ENCODE measurements at places on chromosomes 11 and 22. TPM values are rescaled to one million over a fixed set of nuclear protein-coding genes. Genes with fewer than 3 reads are reported as not detected.
A peak's percentile ranks its signal among the peaks of the same experiment; 100 is the strongest.

Gene MUC6
- total RNA-seq: not detected

DNA sequence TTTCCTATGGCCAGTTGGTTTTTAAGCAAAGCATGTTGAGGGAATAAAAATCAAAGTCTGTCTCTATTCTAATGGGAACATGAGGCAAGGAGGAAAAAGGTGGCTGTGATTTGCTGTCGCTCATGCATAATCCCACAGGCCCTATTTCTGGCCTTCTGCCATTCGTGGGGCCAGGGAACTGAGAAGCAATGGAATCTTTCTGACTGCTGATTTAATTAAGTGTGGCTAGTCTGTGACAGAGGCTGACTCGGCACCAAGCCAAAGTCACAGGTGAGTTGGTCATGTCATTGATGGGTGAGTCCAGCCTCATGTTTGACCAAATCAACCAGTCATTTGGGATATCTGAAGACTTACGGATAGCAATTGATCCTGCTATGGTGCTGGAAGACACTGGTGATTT, 429.3 kb upstream of the CADM1 start:
- no peak for DNase-seq

DNA sequence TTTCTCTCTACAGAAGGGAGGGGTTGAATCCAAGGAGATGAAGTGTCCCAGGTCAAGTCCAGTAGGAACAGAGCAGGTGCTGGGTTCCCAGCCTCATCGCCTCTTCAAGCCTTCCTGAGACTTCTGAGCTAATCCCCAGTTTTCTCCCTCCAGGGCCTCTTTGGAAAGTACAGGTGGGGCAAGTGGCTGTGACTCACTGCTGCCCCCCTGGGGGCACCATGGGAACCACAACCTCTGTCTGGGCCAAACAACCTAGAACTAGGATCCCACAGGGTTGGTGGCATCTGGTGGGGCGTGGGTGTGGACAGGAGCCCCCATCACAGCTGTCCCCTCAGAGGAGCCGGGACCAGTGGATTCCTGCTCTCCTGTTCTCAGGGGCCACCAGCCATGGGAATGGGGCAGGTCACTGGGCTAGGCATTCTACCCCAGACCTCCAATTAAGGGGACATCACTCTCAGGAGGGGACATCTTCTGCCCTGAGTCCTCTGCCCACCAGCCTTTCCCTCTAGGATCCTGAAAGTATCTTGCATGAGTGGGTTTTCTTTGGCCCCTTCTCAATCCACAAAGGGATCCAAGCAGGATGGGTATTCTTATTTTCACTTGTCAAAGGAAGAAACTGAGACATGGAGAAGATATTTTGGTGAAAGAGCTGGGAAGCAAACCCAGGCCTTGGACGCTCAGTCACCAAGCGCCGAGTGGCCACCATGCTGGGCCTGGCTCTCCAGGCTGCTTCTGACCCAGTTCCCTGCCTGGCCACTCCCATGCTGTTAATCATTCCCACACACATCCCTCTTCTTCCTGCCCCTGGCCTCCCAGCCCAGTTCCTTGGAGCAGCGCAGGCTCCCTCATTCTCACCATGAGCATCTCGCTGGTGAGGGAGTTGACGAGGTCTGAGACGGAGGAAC, 23.8 kb downstream of the LRRC10B start:
- DNase-seq: peak; percentile 32

DNA sequence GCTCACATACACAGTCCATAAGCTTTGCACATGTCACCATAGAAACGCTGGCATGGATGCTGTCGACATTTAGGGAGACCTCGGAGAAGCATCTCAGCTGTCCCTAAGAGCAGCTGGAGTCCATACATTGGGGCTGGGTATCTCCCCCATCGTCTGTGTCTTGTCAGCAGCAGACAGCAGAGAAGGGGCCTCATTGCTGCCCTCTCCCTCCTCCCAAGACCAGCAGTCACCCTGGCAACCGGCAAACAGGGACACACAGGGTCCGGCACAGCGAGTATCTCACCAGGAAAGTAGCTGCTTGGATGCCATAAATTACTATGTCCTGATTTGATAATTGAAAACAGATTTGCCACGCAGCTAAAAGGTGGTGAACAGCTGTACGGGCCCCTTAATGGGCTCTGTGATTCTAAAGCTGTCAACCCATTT, 84.4 kb downstream of the CD44 start:
- DNase-seq: no peak

Gene TPBGL
- total RNA-seq: 0.22 TPM

GRCh38 chr11:36783808-36784207, 185.8 kb upstream of the RAG2 start:
- DNase-seq: no peak

DNA sequence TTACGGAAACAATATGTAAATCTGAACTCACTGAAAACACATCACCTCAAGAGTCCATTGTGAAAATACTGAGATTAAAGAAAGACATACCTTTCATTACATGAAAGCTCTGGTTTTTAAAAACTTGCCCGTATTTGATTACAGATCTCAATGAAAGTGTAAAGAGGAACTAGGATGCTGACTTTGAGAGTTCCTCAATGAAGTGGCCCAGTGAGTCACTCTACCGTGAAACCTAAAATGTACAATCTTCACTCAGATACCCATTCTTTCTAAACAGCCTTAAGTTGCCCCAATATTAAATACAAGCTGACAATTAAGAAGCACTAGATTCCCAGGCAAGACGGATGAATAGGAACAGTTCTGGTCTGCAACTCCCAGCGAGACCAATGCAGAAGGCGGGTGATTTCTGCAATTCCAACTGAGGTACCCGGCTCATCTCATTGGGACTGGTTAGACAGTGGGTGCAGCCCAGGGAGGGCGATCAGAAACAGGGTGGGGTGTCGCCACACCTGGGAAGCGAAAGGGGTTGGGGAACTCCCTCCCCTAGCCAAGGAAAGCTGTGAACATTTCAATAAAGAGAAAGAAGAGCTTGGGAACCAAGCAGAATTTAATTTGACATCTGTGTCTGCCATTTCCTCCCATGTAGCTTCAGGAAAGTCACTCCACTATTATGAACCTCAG, 33.8 kb upstream of the OR9G4 start:
- no peak for DNase-seq

- no peak for DNase-seq
Observed at GRCh38 chr11:18699848-18700261, 1.3 kb downstream of the TMEM86A start.

DNA sequence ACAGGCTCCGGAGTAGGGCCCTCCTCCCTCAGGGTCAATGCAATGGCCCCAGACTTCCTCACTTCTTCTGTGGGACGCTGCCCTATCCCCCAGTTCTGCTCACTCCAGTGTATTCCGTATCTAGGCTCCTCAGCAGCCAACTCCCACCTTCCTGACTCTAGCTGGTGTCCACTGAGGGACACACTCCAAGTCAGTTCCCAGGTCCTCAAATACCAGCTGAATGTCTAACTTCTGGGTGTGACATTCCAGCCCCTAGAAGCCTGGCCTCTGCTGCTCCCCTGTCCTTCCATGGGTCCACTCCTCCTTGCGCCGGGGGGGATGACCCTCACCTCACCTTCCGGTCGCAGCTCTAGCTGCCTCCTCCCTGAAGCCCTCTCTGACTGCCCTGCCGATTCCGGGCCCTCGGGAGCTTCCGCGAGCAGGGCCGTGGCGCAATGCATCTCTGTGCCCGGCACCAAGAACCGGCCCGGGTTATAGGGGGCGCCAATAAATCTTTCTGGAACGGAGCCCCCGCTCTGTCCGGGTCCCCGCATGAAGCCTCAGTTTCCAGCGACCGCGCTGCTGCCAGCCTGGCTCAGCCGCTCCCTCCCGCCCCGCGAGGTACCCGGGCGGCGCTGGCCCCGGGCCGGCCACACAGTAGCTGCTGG, 15.4 kb downstream of the BAD start:
- DNase-seq: no peak

DNA sequence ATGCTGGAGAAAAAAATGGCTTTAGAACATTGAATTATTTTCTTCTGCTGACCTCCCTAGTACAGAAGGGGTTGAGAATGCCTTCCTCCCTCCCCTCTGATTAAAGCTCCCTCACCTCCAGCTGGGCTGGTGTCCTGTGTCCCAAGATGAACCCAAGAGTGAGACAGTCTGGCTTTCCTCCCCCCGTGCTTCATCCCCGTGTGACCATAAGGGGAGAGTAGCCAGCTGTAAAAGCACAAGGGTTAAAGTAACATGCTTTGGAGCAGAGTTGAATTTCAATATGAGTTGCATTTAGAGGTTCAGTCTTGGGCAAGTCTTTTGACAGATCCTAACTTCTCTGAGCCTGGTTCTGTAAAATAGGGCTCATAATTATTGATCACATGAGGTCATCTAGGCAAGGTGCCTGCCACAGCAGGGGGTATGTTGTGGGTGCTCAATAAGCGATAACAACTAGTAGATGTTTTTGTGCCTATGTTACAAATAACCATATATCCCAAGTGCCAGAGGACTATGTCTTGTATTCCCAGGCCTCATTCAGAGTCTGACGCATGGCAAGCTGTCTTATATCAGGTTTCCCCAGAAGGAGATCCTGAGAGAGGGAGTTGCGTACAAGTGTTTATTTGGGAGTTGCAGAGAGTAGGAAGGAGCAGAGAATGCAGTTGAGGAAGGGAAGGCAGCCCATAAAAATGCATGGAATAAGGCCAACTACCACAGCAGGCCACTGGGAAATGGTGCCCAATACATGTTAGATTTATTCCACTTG, 4.1 kb downstream of the PRG2 start:
- DNase-seq: no peak

DNA sequence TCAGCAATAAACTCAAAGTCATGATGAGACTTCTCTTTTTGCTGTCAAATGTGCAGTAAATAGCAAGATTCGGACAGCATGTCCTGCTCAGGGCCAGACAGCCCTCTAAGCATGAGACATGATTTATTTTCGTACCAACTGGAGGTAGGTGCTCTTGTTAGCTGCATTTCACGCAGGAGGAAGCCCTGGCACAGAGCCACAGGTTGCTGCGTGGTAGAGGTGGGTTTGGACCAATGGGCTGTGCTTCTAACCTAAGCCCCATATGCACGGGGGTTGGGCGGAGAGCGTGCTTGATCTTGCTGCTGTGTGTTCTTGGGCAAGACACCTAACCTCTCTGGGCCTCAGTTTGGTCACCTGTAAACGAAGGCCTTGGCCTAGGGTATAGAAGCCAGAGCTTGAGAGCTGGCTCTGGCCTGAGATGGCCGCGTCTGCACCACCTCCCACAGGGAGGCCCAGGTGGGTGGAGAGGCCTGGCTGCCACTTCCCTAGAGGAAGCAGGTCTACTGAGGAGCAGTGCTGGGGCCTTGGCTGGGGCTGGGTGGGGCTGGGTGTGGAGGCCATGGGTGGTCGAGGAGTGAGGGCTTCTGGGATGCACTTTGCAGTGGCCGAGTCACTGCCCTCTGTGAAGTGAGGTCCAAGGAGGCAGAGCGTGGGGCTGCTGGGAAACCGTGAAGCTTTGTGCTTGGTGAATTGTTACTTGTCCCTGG, 38.5 kb upstream of the GRAMD4 start:
- DNase-seq: no peak

GRCh38 chr11:110795112-110795624, 82.9 kb upstream of the ARHGAP20 start:
- no peak for DNase-seq

DNA sequence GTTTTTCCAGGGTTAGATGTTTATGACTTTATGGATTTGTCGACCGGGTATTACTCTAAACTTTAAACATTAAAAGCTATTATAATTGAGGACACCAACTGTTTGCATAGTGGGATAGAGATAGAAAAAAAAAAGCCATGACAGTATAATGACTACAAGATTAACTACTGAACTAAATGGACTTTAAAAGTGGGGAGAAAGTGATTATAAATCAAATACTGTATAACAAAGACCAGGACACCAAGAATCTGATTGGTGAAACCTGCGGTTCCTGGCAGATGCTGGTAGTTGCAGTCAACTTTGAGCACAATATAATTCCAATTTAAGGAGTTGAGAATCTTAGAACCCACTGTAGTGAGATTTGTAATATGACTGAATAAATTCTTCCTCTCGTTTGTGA, 2.5 kb downstream of the CRKL start:
- DNase-seq: no peak

Gene MAJIN
- total RNA-seq: 0.91 TPM

DNA sequence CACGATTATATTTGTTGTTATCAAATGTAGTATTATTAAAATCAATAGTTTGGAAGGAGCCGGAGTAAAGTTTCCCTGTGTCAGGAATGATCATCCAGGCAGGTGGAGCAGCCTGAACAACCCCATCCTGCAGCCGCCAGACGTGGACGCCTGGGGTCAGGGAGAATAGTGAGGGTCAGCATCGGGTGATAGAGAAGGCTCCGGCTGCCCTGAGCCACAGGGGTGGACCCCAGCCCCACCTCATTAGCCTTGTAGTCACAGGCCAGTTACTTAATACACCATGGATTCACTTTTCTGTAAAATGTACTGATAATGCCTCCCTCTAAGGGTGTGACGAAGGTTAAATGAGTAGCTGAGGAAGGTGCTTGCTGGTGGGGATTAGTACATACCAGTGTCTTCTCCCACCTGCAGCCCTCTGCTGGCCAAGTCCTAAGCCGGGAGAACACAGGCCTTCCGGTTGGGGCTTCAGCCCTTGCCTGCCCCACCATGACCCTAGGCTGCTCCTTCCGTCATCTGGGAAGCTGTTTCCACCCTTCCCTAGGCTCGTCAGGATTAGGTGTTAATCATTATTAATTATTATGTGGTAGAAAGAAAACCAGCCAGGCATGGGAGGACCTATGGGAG, 14.9 kb downstream of the TMEM121B start:
- DNase-seq: no peak

Gene MMP27
- total RNA-seq: not detected

Gene CTSD
- 206 TPM for total RNA-seq

DNA sequence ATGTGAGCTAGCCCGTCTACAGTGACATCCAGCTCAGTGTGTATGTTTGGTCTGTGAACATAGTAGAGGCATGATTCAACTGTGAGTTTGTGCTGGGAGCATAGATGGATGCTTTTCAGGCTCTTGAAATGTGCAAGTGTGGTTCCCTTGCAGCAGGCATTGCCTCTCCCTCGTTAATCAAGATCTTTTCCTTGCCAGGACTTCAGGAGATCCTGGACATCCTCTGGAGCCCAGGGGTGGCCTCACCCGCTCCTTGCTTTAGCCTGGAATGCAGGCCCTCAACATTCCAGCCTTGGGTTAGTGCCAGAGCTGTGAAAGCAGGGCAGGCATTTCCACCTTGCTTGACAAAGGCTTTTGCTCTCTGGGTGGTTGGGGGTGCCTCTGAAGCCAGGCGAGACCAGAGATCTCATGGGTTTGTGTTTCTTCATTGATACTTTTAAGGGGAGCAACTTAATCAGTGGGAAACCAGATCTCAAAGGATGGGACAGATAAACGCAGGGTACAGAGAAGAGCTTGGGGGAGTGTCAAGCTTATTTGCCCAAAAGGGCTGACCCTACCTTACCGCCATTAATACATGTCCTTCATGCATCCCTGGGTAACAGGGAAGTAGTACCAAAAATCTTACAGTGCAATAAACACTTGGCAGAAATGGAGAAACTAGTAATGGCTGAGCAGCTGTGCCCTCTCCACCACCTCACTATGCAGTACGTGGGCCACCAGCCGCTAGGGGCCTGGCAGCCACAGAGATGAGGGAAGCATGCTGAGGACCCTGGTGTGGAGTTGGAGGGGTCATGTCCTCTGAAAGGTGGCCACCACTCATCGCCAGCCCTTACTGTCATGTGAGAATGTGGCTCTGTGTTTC, 72.1 kb downstream of the PTPRJ start:
- DNase-seq: no peak
